GM12878 (cell line): ENCODE measurements at places on chromosomes 1 and 21. TPM values are rescaled to one million over a fixed set of nuclear protein-coding genes. Genes with fewer than 3 reads are reported as not detected.

DNA sequence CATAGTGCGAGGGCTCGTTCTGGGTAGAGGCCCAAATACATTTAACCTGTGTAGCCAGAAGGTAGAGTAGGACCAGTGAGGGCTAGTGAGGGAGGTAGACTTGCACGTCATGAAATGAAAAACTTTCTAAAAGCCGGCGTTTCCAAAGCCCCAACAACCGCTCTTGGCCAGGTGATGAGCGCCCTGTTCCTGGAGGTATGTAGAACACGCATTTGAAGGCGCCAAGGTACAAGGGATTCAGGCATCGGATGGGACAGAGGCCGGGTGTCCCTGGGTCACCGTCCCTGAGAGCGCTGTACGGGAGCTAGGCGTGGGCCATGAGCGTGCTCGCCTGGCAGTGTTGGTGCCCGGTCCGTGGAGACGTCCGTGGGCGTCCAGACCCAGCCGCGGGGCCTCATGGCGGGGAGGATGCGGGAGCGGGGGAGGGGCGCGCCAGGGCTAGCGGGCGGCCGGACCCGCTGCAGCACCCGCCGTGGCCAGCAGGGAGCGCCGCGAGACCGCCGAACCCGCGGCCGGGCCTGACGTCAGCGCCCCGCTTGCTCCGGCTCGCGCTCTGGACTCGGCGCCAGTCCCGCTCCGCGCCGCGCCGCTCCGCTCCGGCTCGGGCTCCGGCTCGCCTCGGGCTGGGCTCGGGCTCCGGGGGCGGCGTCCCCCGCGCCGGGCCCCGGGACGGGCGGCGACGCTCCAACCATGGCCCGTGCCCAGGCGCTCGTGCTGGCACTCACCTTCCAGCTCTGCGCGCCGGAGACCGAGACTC, at the start of gene PTPRU:
Gene PTPRU, plus strand, starts transcription at position 568 of the 757 bp plus-strand sequence. Its CDS starts 123 bp downstream, at position 691.
- no peak for DNase-seq

DNA sequence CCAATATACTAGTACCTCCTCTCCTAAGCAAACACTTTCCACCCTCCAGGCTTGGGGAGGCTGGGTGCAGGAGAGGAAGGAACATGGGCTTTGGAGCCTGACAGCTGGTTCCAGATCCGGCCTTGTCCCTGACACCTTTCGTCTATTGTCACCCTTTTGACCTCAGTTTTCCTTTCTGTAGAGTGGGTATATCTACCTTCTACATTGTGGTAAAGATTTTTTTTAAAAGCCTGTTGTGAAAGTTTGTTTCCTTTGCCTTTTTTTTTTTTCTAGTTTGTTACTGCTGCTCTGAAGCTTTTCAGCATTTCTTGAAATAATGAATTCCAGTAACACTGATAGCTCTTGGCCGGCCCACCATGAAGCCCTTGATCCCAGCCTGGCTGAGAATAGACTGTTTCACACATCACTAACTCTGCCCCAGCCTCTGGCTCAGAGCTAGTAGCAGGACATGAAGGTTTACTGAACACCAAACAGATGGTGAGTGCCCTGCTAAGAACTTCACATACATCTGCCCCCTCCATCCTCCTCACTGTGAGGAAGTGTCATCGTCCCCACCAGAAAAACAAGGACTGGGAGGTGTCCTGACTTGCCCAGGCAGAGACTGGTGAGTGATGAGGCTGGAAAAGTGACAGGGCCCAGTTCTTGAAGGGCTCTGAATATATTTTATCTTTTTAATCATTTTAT, 33.0 kb upstream of the ID3 start:
- no peak for DNase-seq

DNA sequence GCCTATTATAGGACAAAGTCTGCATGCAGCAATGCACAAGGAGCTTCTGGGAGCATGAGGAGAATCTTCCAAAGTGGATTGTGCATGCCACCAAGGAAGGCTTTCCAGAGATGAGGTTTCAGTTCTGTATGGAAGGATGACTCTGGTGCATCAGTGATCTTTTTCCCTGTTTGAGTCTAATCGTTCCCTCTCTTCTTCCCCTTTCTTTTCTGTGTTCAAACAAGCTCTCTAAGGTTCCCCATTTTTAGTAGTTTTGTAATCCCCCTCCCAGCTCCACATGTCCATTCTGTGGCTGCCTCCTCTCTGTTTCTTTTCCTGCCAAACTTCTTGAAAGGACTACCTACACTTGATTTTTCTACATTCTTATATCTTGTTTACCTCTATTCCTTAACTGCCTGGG, 43.3 kb upstream of the USP25 start:
- DNase-seq: no peak

GRCh38 chr21:33391656-33392055, 11.6 kb upstream of the IFNGR2 start:
- DNase-seq: no peak

- no peak for DNase-seq
Observed at GRCh38 chr1:169371404-169371803, 3.4 kb downstream of the BLZF1 start.

DNA sequence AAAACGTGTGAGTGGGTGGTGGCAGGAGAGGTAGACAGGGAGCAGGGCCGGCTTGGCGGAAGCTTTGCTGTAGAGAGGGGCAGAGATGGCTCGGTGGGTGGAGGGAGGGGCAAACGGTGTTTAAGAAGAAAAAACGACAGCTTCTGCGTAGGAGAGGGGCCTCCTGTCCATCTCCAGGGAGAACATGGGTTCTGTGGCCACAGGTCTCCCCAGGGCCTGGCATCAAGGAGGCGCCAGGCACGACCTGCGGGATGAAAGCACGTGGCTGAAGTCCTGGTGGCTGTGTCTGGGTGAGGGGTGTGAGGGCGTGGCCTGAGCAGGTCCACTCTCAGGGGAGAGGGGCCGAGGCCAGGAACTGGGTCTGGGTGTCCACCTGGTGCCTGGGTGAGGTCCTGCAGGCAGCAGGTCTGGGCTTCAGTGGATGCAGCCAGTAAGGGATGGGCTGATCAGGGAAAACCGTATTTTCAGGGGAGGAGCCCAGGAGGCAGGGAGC, 940 bp upstream of the PRKCZ start:
- DNase-seq: no peak

GRCh38 chr21:46065914-46066551, 31.9 kb upstream of the COL6A2 start:
- no peak for DNase-seq

GRCh38 chr1:203592156-203592555, 34.5 kb upstream of the ATP2B4 start:
- no peak for DNase-seq

ST6GALNAC5 gene
- total RNA-seq: 0.13 TPM in 1 of 2 replicates, not detected in the other

HAX1 gene
- 95.3 and 99.4 TPM in 2 replicates for total RNA-seq

HPDL gene
- 54.6 and 60.2 TPM in 2 replicates for total RNA-seq
